ENCODE measurements at places on chromosomes 6 and 20.
A peak's percentile ranks its signal among the peaks of the same experiment; 100 is the strongest.

DNA sequence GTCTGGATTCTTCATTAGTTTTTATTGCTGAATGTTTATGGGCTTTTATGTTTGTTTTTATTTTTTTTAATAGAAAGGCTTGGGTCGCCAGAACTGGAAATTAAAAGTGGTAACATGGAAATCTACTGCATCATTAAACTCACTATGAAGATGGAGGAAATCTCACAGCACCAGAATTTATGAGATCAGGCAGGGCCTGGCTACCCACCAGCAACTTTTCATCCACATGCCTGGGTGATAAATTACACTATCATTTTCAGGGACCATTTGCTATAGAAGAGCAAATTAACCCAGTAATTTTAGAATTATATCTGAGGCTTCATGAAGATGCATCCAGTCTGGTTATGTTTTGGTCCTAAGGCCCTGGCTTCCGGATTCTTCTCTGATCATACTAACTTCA is 57.8 kb upstream of the PLCB4 start:
- no peak for DNase-seq

DNA sequence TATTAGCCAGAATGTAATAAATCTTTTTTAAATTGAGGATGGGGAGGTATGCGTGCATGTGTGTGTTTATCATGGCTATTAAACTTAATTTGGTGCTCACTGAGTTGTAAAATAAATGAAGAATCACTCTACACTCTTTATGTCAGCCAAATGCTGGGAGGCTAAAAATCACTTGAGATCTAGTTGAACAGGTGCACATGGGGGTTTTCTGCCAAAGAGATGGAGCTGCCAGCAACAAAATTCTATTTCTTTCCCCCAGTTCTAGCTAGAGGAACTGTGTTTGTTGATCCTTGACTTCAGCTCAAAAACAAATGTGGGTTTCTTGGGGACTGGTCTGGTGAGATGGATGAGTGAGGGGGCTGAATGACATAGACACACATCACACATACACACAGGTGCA is 183.3 kb upstream of the BTBD3 start:
- no peak for DNase-seq

DNA sequence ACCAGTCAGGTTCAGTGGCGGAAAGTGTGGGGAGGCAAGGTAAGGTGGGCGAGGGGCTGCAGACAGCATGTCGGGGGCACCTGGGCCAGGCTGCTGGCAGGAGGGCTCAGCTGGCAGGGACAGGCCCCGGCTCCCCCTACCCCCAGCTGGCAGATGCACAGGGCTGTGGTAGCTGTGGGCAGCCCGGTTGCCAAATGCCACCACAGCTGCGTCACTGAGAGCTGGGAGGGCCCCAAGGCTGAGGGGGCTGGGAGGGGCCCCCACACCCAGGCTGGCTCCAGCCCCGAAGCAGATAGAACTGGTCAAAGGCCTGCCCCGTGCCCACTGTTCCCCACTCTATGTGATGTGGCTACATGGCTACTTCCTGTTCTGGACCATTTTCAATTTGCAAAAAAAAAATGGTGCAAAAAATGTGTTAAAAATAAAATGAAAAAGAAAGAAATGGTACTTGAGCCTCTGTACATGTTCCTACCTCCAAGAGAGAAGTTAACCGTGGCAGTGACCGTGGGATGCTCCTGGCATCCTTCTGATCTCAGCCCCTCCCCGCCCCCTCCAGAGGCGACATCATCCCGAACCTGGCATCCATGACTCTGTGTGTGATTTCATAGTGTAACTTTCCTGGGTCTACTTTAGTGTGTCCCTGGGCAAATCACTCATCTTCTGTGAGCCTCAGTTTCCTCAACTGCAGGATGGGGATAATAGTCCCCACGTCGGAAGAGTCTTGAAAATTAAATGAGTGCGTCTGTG is 64.4 kb downstream of the UBE2V1 start:
- no peak for DNase-seq

GRCh38 chr20:44104798-44105517 is 82.0 kb downstream of the JPH2 start:
- DNase-seq, result no peak

GRCh38 chr6:167717867-167718266 is 108.8 kb upstream of the AFDN start:
- DNase-seq, result no peak

DNA sequence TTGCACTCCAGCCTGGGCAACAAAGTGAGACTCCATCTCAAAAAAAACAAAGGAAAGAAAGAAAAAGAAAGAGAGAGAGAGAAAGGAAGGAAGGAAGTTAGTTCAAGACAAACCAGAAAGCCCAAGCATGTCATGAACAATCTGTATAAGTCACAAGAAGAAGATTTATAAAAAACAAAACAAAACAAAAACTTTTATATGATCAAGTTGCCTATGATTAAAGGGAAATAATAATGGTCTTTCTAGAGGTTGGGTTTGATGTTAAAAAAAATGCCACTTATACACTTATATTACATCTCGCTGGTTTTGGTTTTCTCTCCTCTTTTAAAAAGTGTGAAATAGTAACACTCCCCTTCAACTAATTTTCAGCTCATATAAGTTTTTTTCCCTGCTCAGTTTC is 146.2 kb upstream of the CARMIL1 start:
- no peak for DNase-seq

GRCh38 chr20:2631228-2631627 is 21.2 kb upstream of the NOP56 start:
- no peak for DNase-seq

- DNase-seq, result no peak
Observed at GRCh38 chr6:13006578-13007300, 290.2 kb downstream of the PHACTR1 start.

DNA sequence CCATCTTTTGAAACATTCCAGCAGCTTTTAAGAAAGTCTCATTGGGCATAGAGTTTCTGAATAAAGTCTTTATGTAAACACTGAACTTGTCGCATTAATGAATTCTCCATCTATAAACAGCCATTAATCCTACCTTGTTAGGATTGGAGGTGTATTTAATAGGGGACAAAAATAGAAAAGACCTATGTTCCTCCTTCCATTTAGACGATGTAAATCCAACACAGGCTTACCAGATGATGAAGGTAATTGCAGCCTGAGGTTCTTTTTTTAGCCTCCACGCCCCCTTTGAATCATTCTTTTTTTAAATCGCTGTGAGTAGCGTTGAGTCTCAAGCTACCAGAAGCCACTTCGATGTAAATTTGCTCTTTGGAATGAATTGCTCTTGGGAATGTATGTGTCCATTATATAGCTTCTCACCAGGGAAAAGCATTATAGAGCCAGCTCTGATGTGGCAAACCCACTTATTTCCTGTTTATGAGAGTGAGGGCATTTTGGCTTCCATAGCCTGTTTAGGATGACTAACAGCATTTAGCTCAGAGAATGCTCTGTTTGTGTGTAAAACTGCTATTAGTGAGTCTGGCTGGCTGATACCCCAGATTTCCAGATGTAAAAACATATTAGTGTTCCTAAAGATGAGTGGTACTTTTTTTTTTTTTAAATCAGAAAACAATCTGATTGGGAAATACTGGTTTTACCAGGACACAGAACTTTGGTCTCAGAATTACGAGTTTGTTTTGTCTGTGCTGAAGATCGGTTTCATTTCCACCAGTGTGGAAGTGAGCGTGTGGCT is 74.9 kb upstream of the CLDN20 start:
- no peak for DNase-seq

- DNase-seq, result no peak
Observed at GRCh38 chr6:28005152-28005890, 48.3 kb downstream of the OR2B6 start.

GRCh38 chr6:125781314-125781868 is 9.4 kb upstream of the NCOA7 start:
- DNase-seq, result no peak

DNA sequence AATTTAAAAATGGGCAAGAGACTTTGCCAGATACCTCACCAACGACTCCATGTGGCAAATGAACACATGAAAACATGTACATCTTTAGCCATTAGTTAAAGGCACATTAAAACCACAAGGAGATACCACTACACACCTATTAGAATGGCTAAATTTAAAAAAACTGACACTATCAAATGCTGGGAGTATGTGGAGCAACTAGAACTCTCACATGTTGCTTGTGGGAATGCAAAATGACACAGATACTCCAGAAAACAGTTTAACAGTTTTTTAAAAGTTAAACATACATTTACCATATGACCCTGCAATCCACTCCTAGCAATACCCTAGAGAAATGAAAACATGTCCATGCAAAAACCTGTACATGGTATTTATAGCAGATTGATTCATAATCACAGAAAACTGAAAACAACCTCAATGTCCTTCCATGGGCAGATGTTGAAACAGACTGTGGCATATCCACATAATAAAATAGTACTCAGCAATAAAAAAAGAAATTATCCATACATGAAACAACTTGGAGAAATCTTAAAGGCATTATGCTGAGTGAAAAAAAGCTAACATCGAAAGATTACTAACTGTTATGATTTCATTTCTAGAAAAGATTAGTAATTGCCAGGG is 1.9 kb downstream of the RAB23 start:
- no peak for DNase-seq

DNA sequence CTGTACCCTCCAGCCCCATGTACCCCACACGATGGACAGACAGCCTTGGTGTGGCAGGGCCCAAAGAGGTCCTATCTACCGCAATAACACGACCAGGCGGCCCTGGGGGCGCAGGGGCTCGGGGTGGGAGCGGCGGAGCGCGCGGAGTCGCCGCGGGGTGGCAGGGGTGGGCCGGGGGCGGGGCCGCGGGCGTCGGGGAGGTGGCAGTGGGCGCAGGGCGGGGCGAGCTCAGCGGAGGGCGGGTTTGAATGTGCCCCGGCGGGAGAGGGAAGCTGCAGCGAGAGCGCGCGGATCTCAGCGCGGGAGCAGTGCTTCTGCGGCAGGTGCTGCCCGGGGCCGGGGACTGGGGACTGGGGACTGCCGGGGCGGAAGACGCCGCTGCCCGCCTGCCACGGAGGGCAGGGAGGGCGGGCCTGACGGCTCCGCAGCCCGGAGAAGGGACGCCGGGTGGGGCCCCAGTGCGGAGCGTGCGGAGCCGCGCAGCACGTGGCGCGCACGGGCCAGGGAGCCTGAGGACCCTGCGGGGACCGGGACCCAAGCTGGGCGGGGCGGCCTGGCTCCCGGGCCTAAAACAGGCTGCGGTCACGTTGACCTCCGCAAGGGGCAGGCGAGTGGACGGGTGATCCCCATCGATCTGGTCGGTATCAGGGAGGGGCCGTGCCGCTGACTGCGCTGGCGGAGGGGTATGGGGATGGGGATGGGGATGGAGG is at the start of gene SLC29A1:
Gene SLC29A1 (plus strand): TSS at position 277 of the 710 bp plus-strand sequence. CDS start 3,719 bp downstream, outside the sequence.
- peak; percentile 97 for DNase-seq

- DNase-seq, result no peak
Observed at GRCh38 chr6:130164251-130164650, 58.5 kb downstream of the SAMD3 start.

DNA sequence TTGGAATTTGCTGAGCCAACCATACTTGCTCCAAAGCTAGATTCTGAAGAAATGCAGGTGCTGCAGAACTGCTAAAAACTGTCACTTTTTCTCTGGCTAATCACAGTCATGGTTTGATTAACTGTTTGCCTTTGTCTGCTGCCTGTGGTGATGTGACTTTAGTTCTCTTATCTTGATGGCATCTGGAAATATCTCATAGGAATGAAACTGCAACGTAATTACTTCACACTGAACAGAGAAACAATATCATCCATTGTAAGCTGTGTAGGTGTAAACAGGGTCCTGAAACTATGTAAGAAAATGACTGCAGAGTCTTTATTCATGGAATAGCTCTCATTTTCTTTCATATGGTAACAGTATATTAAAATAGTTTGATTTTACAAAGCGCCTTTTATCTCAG is 721.9 kb upstream of the HS3ST5 start:
- DNase-seq, result no peak

GRCh38 chr6:34585512-34586061 is 29.5 kb upstream of the SPDEF start:
- DNase-seq, result no peak

GRCh38 chr6:83812595-83812994 is 40.6 kb upstream of the RIPPLY2 start:
- no peak for DNase-seq

- no peak for DNase-seq
Observed at GRCh38 chr6:17714879-17715851, 8.4 kb upstream of the NUP153 start.

DNA sequence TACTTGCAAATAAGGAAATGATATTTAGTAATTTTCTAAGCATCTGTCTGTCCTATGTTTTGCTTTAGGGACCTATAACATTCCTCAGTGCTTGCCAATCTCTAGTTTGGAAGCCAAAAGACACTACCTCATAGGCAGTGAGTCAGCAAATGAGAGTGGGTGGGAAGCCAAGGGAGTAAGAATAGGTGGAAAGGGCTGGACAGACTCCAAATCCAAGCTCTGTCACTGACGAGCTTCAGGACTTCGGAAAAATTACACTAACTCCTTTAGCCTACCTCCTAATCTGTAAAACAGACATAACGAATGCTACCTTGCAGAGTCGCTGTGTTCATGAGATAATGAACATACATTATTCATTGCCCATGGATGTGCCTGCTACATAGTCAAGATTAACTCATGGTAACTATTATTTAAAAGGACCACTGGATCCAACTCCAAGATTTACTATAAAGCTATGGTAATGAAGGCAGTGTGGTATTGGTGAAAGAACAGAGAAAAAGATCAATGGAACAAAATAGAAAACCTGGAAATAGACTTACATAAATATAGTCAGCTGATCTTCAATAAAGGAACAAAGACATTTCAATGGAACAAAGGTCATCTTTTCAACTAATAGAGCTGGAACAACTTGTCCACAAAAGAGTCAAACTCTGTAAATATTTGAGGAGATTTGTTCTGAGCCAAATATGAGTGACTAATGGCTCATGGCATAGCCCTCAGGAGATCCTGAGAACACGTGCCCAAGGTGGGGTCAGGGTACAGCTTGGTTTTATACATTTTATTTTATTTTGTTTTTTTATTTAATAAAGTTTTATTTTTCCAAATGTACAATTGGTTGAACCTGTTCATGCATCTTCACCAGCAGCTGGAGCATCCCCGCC is 64.1 kb downstream of the FAM50B start:
- no peak for DNase-seq

DNA sequence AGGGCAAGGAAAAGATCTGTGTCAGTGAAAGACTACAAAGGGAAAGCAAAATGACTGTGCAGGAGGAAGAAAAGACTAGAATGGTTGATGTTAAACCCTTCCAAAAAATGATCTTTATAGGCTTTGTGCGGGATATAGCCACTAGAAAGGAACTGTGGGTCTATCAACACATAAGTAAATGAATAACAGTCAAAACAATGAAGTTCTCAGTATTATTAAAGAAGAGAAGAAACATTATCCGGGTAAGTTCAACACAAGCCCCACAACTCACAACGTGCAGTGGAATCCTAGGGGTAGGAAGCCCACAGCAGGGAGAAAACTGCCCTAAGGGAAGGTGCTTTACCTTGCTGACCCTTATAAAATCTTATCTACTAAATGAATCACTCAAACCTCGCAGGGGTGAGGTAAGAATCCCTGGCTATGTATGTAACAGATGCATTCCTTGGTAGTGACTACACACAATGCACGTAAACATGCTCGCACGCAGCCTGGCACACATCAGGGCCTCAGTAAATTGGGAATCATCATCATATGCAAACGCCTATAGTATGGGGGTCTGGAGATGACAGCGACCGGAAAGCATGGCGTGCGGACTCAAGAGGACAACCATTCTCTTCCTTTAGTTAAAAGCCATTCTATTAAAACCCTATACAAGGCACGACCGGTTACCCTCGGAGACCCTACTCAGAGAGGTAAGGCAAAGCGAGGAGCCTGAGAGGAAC is 11.3 kb downstream of the TFAP2A start:
- no peak for DNase-seq
